ENCODE measurements at places on chromosomes 11 and 22. TPM values are rescaled to one million over a fixed set of nuclear protein-coding genes. Genes with fewer than 3 reads are reported as not detected.

Gene CLCF1
- 4.0 TPM for polyA plus RNA-seq

- DNase-seq: peak; percentile 38
Measured at GRCh38 chr11:99370549-99371216, 349.9 kb downstream of the CNTN5 start.

DNA sequence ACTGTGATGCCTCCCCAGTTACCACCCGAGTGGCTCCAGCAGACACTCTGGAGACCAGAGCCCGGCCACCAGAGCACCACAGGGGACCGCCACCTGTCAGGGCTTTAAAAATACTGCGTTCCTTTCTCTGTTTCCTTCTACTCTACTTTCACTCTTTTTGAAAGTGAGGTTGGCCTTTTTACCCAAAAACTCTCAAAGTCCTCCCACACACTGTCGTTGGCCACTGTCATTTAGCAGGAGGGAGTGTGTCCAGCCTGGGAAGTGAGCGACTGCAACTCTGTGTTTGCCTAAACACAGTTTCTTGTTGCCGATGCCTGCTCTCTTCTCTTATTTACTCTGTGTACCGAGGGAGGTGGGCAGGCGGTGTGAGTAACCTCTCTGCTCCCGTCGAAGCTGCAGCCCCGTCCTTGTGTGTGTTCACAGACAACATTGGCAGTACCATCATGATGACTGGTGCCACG lies 90.8 kb upstream of the CLDN5 start:
- DNase-seq: no peak

DNA sequence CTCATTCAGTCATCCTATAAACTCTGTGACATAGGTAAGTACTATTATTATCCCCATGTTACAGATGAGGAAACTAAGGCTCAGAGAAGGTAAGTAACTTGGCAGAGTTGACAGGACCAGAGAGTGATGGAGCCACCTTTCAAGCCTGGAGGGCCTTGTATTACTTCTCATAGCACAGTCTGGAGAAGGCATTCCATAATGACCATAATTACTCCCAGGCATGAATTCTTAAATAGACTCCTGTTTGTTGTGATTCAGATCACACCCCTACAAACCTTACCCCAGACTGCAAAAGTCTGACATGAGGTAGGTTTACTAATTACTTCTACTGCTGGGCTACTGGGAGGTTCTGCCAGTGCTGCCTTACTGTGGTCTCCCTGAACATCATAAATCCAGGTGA lies 77.0 kb downstream of the CD44 start:
- no peak for DNase-seq

- DNase-seq: no peak
Measured at GRCh38 chr11:1305063-1305495, 4.4 kb downstream of the TOLLIP start.

DNA sequence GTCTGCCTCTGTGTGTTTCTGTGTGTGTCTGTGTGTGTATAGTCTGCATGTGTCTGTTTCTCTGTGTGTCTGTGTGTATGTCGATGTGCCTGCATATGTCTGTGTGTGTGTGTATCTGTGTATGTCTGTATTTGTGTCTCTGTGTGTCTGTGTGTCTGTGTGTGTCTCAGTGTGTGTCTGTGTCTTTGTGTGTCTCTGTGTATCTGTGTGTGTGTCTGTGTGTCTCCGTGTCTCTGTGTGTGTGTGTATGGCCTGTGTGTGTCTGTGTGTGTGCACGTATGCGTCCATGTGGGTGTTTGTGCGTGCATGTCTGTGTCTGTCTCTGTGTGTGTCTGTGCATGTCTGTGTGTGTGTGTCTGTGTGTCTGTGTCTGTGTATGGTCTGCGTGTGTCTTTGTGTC lies 439 bp downstream of the SNX32 start:
- DNase-seq: no peak

DNA sequence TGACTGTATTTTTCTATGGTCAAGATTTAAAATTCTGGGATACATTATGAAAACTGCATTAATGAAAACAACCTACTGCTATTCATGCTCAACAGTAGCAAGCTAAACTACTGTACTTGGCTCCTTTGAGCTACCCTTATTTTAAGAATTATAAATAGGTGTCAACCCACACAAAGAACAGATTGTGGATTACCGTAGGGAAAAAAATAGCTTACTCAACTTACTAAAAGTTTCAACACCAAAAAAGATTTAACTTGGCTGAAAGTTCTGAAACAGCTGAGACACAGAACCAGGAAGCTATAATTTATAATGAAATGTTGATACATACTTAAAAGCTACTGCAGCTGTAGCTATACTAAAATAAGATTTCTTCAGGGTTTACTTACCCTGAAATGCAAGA lies 10.1 kb downstream of the LIN7C start:
- no peak for DNase-seq

Data from muscle of arm (tissue), 14 donors.